Adipocyte (in vitro differentiated cells): ENCODE measurements at places on chromosomes 3 and 15.

DNA sequence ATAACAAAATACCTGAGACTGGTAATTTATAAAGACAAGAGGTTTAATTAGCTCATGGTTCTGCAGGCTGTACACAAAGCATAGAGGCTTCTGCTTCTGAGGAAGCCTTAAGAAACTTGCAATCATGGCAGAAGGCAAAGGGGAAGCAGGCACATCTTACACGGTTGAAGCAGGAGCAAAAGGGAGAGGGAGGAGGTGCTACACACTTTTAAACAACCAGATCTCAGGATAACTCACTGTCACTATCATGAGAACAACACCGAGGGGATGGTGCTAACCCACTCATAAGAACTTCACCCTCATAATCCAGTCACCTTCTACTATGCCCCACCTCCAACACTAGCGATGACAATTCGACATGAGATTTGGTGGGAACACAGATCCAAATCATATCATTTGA lies 54.4 kb downstream of the ATP8B4 start:
- DNase-seq: no peak

DNA sequence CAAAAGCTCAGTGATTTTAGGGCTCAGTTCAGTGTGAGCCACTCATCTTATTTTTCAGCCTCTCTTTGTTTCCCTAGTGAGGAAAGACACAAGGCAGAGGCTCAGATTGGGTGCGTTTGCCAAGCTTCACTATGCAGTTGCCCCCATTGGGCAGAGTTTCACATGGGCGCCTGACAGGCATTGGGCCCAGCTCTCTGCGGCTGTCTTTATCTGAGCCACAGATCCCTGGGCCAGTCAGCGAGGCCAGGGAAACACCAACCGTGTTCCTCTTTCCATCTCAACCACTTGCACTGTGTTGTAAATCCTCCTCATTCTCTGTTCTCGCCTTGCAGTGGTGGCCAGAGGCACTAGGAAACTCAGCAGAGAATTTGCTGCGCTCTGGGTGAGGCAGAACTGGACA lies 10.8 kb downstream of the ESYT3 start:
- no peak for DNase-seq

- no peak for DNase-seq
These were observed 6.6 kb upstream of the MAGEF1 start for GRCh38 chr3:184718431-184718830.

- DNase-seq: no peak
These were observed 63.0 kb downstream of the CCR1 start for GRCh38 chr3:46145147-46145546.

DNA sequence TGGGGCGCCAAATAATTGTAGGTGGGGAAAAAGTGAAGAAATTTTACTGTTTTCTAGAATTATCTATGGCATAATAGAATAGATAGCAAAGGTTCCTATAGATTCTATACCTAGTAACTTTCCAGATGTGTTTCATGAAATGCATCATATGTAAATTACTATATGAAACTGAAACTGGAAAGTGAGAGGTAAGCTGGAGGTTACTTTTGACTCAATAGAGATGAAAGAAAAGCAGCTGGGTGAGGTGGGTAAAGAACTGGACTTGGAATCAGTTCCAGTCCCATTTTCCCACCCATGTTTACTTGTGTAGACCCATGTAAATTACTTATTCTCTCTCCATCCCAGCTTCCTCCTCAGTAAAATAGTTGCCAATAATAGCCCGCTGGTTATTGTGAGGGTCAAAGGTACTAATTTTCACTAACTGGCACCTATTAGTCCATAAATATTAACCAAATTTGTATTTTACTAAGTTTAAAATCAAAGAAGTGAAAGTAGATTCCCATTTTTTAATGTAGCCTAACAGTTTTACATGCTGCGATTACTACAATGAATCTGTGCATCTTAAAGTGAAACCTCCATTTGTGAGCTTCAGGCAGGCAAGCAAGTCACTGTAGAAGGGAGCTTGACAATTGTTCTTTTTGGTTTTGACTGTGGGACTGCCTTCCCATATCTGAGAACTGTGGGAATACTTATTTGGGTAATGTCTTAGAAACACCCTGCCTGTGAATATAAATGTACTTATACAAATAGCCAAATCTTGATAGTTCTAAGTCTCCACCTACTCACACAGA lies 312.1 kb downstream of the SLC9A9 start:
- peak; percentile 31 for DNase-seq

DNA sequence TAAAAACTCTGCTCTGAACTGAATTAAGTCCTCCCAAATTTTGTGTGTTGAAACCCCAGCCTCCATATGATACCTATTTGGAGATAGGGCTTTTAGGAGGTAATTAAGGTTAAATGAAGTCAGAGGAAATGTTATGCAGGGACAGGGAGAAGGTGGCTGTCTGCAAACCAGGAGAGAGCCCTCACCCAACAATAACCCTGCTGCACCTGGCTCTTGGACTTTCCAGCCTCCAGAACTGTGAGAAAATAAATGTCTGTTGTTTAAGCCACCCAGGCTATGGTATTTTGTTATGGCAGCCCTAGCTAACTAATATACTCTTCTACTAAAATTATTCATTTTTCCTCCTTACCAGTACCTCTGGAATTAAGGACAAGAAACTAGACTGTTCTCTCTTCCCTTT lies 79.5 kb downstream of the MEIS2 start:
- no peak for DNase-seq

DNA sequence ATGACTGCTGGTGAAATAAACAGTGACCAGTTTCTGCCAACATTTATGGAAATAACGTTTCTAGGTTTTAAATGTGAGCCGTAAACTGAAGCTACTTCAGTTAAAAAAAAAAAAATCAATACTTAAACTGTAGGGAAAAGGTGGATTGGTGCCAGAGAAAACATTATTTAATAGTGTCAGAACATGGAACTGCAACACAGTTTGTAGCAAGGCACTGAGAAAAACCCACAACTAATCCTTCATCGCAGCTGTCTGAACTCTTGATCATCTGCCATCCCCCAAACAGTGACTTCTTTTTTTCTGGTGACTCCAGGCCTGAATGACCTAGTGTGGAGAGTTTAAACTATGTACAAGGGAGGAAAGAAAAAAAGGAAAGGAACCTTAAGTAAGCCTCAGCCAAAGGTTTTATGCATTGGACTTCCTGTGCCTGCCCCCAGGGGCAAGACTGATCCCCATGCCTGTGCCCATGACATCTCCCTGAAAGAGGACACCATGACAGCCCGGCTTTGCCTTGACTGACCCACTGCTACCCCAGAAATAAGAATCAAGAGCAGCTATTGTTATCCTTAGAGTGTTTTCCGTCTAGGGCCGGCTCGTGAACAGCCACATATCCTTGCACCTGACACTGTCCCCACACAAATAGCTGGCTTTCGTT lies 33.1 kb downstream of the CRTAP start:
- DNase-seq: peak; percentile 57

DNA sequence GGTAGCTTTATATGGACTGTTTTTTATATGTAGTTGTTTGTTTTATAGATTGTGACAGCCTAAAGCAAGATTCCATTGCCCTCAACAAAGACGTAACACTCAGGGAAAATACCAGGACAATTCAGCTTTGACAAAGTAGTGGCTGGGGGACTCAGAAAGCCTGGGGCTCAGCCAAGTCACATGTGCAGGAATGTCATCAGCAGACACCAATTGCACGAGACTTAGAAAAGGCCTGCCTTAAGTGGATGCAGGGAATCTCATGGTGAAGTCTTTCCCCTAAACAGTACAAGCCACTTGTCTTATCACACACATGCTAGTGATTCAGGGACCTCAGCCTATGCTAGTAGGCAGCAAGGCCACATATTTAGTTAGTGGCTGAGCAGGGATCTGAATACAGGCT lies 381.8 kb upstream of the THBS1 start:
- no peak for DNase-seq

DNA sequence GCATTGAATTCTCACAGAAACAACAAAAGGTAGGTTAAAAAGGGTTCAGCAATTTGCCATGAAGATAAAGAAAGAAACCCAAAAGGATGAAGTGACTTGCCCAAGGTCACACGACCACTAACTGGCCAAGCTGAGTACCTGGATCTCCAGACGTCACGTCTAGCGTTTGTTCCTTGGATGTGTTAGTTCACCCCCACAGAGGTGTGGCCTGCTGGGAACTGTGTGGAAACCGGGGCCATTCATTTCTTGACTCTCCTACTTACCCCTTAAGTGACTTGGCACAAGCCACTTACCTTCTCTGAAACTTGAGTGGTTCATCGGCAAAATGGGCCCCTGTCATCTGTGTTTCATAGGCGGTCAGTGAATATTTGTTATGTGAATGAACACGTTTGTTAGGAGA lies 244.3 kb upstream of the SLCO3A1 start:
- no peak for DNase-seq

DNA sequence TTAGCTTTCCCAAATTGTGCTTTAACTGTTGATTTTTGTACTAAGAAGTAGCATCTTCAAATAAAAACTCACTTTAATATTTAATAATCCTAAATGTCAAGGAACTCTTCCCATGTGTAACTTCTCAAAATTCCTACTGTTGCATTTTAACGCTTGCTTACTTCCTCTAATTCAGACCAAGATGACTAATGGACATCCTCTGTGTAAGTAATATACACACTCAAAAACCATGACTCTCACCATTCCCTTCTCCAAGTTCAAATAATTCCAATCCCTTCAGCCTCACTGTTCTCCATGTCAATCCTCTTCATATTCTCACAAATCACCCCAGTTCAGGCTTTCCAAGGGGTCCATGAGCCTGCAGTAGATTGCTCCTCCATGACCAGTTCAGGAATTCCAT lies 13.0 kb downstream of the MRPL46 start:
- no peak for DNase-seq

DNA sequence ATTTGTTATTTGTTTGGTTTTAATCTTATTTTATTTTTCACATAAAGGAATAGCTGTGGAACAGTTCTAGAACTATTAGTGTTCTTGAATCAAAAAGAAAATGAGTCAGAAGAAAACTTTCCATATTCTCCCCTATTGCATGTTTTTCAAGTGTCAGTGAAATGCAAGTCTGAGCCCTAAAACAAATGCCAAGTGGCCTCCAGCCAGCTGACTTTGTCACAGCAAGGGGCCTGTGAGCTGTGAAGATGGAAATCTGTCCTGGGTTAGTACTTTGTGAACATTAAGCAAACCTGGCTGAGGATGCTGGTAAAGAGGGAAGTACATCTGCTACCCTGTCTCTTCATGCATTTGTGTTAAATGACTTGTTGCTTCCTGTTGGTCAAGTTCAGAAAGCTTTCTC lies 14.2 kb downstream of the LRRC49 start:
- DNase-seq: peak; percentile 74

GRCh38 chr3:186457236-186457635 lies 86.9 kb downstream of the CRYGS start:
- DNase-seq: no peak

- no peak for DNase-seq
These were observed 1331.2 kb upstream of the GBE1 start for GRCh38 chr3:83092521-83093221.

DNA sequence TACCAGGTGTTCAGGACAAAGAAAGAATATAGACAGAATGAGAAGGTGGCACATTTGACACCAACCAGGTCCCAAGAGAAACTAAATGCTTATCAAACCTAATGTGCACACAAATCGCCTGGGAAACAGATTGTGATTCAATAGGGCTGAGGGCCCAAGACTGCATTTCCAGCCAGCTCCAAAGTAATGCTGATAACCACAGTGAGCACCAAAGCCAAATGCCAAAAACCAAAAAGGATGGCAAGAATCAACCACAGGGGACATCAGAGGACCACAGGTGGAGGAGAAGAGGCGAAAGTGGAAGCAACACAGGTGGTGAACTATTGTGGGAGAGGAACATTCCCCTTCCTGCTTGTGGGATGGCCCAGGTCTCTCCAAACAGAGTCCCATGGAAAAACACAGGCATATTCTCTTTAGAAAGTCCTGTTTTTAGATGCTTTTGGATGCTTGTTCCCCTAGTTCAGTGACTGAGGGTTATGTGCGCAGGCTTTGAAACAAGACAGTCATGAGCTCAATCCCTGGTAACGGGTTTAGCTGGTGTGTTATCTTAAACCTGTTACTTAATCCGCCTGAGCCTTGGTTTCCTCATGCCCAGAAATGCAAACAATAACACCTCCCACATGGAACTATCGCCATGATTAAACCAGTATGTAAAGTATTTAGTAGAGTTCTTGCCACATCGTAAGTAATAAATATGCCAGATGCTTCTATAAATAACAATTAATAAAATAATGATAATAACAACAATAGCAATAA lies 241.7 kb downstream of the ATP8B4 start:
- DNase-seq: no peak

GRCh38 chr3:34863485-34863884 lies 775.8 kb upstream of the ARPP21 start:
- peak; percentile 48 for DNase-seq

- peak; percentile 39 for DNase-seq
These were observed 75.5 kb downstream of the SPATA16 start for GRCh38 chr3:173065543-173065981.

GRCh38 chr15:93033434-93034045 lies 55.5 kb downstream of the RGMA start:
- DNase-seq: no peak

GRCh38 chr3:63960048-63960711 lies 48.0 kb upstream of the SCAANT1 start:
- DNase-seq: peak; percentile 83

DNA sequence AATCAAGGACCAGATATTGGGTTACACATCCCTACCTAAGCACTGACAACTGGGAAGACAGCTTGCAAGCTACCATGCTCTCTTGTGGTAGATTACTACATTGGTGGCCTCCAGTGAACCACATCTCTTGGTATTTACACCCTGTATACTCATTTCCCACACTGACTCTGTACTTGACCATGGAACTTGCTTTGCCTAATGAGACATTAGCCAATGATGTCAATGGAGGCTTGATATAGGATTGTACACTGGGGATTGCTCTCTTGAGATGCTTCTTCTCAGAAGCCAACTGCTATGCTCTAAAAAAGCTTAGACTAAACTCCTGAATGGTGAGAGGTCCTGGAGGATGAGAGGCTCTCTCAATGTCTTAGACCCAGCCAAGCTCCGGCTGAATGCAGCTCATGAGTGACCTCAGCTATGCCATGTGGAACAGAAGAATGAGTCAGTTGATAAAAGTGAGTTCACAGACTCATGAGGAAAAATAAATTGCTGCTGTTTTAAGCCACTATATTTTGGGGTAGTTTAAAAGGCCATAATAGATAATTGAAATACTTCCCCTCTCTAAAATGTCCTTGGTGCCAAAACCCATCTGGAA lies 61.5 kb upstream of the GALNT15 start:
- DNase-seq: peak; percentile 61

GRCh38 chr15:85141726-85142125 lies 160.1 kb downstream of the PDE8A start:
- DNase-seq: no peak
